ENCODE measurements at places on chromosomes 7 and 10.

GRCh38 chr10:36280890-36281499 lies 638.9 kb upstream of the FZD8 start:
- no peak for DNase-seq

DNA sequence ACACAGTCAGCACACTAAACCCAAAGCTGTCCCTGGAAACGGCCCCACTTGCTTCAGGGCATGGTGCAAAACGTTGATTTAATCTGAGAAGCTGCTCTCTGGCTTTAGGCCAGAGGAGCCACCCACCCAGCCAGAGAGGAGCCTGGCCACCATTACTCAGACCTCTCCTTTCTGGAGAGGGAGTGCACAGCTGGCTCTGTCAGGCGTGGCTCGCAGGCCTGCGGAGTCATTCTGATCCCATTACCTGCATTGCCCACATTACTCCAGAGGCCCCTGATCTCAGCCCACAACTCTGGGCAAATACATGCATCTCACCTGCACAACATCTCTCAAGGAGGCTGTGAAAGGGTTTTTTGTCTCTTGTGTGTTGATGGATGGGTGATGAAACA lies 370.0 kb upstream of the IGFBP3 start:
- no peak for DNase-seq

DNA sequence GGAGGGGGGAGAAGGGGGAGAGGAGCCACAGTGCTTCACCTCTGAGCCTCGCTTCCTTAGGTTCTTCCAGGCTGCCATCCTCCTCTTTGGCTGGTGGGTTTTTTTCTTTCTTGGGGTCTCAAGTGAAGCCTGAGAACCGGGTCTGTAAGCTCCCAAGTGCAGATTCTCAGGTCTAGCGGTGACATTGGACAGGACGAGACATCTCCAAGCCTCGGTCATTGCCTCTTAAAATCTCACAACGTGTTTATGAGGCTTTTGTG lies 817 bp upstream of the IL15RA start:
- no peak for DNase-seq

GRCh38 chr10:10320956-10321355 lies 696.7 kb upstream of the CELF2 start:
- no peak for DNase-seq

- no peak for DNase-seq
Measured at GRCh38 chr10:67853512-67853911, 15.5 kb upstream of the DNAJC12 start.

GRCh38 chr10:72255977-72256729 lies 17.6 kb upstream of the DDIT4 start:
- no peak for DNase-seq

- DNase-seq = no peak
Measured at GRCh38 chr10:43393606-43394360, 15.2 kb downstream of the HNRNPF start.

GRCh38 chr7:30390736-30391636 lies 87.6 kb downstream of the NOD1 start:
- DNase-seq = no peak

GRCh38 chr7:122768827-122769226 lies 66.1 kb upstream of the RNF148 start:
- DNase-seq = no peak

DNA sequence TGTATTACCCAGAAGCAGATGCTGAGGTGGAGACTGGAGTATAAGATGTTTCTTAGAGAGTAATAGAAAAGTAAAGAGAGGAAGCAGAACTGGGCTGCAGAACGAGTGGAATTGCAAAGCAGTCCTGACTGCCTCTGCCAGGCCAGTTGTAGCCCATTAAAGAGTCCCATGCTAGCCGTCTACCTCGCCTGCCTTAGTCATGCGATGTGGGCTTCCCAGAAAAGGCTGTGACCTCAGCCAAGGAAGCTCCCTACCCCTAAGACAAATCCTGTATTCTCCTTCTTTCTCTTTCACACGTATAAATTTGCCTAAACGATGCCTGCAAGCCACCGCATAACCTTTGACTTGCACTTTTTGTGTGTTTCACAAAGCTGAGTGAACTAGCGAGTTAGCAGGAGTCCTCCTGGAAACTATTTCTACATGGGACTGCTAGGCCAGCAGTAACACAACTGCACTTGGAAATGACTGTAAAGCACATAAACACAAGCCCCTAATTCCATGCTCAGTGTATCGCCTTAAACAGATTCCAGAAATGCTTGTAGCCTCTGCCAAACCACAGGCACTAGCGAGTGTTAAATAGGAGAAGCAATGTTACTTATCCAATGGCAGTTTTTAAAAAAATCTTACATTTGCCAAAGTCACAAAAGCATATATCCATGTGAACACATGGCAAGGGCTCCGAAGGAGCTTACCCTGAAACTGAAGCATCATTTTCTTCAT lies 47.4 kb upstream of the GNAI1 start:
- no peak for DNase-seq

DNA sequence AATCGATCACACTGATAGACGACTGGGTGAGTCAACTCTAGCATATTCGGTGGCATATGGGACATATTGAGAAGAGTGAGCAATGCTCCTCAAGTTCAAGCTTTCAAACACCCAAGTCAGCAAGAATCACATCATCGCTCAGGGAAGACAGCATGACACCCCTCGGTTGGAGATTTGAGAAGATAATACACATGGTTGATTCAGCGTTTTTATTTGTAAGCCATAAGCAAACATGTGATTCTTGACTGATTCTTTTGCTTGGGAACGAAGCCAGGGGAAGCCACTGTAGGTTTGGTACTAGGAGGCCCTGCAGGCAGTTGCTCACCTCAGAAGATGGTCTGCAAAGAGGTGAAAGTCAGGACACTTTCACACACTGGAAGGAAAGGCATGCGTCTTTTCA lies 12.6 kb downstream of the UCMA start:
- DNase-seq = no peak

- DNase-seq = no peak
Measured at GRCh38 chr7:1005303-1005702, 22.3 kb downstream of the CYP2W1 start.

GRCh38 chr7:43137811-43138210 lies 25.4 kb downstream of the HECW1 start:
- no peak for DNase-seq

GRCh38 chr10:28798964-28799363 lies 121.6 kb downstream of the BAMBI start:
- DNase-seq = no peak

- DNase-seq = no peak
Measured at GRCh38 chr10:53135213-53135896, 362.8 kb upstream of the MBL2 start.

DNA sequence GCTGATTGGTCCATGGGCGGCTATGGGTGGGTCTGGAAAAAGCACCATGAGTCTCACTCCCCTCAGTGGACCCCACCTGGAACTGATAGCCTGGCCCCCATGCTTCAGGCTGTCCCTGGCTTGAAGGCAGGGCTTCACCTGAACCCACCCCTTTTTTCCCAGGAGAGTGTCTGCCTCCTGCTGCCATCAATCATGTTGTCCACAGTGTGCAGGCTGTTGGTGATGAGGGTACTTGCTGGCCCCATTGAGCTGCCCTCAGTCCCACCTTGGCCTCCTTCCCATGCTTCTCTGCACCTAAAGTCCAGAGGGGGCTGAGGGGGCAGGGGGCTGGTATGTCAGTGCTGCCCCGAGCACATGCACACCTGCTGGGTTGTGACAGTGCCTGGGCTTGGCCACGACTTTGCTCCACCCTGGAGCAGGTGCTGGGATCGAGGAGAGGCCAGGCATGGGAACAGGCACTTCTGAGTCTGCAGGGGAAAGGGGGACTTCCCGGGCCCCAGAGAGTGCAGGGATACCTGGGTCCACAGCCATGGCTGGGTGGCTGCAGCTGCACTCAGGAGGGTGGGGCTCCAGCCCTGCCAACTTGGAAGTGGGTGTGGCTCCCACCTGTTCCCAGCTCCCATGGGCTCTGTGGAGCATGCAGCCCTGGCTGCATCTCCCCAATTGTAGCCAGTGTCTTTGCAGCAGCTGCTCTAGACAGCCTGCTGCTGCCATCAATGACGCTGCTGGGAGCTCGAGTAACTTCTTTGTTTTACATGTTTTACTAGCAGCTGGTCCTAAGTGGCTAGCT lies 56.9 kb downstream of the ADK start:
- DNase-seq = peak; percentile 49

DNA sequence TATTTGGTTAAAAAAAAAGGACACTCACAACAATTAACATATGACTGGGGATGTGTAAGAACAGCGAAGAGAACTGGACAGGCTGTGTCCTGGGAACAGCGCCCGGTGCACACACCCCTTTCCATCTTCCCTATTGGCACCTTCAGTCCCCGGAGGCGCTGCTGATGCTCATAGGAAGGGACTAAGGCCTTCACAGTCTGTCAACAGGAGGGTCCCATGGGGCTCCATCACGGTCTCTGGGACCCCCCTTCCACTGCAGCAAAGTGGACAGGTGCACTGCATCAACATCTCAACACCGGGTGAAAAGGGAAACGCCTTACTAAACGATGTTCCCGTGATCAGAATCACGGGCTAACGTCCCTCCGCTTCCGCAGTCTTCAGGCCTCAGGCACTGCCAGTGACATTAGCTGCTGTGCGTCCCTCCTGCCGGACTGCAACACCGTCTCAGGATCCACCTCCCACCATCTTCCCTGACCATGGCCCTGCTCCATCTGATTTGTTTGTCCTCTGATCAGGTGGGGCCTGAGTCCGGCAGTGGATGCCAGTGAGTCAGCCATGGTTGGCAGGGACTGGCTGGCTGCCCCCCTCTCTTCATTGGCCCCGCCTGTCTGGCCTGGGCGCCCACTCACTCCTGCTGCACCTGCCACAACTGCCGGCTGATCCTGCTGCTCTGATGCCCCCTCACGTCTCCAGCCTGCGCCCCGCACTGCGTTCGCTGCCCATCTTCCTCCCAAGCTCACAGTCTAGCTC lies 614.7 kb downstream of the DNAJB6 start:
- no peak for DNase-seq

- DNase-seq = no peak
Measured at GRCh38 chr7:99143521-99143852, 421 bp downstream of the SMURF1 start.

GRCh38 chr10:26491276-26491675 lies 53.1 kb downstream of the APBB1IP start:
- DNase-seq = no peak

GRCh38 chr10:11113156-11113555 lies 95.5 kb downstream of the CELF2 start:
- no peak for DNase-seq

- no peak for DNase-seq
Measured at GRCh38 chr7:37908221-37908788, 8.3 kb downstream of the SFRP4 start.

DNA sequence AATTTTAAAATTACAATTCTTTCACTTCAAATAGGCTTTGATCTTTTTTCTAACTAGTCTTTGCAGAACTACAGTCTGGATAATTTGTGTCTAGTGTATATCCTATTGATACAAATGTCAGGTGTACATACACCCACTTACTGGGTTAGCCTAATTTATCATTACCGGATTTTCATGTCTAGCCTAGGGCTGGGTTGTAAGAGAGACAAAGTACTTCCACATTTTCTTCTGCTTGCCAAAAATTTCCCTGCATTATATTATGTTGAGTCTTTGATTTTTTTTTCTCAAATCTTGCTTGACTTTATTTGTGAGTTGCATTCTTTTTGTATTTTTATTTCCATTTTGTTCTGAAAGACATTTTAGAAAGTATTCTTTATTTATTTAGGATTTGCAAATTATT lies 284.8 kb upstream of the FZD8 start:
- no peak for DNase-seq

DNA sequence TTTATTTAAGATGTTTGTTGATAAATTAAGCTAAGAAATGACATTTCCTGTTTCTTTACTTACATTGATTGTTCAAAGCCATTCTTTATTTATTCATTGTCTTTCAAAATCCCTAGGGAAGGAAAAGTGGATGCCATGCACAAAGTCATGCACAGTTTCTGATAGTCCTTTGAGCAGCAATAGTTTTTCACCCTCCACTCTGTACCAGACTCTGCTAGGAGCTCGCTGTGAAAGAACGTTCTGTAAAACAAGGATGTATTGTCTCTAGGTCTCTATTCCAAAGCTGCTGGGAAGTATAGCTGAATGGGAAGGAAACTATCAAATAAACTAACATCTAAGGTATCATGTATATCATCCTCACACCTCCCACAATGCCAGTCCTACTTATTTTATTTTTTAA lies 7.8 kb upstream of the NOC3L start:
- DNase-seq = no peak

DNA sequence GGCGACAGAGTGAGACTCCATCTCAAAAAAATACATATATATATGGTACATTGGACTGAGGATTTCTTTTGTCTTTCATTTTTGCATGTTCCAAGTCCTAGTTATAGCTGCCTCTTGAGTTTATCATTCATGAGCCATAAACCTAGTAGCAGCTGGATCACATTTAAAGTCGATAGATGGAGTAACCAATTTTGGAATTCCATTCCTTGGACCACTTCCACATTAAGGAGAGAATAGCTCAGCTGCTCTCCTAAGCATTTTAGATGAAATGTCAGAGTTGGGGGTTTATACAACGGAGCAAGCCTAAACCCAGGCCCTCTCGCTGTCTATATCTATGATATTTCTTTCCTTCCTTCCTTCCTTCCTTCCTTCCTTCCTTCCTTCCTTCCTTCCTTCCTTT lies 141.2 kb downstream of the LYZL1 start:
- DNase-seq = no peak

GRCh38 chr10:44908066-44908749 lies 2.9 kb upstream of the TMEM72 start:
- DNase-seq = peak; percentile 38

- no peak for DNase-seq
Measured at GRCh38 chr10:23368816-23369640, 24.4 kb upstream of the C10orf67 start.

DNA sequence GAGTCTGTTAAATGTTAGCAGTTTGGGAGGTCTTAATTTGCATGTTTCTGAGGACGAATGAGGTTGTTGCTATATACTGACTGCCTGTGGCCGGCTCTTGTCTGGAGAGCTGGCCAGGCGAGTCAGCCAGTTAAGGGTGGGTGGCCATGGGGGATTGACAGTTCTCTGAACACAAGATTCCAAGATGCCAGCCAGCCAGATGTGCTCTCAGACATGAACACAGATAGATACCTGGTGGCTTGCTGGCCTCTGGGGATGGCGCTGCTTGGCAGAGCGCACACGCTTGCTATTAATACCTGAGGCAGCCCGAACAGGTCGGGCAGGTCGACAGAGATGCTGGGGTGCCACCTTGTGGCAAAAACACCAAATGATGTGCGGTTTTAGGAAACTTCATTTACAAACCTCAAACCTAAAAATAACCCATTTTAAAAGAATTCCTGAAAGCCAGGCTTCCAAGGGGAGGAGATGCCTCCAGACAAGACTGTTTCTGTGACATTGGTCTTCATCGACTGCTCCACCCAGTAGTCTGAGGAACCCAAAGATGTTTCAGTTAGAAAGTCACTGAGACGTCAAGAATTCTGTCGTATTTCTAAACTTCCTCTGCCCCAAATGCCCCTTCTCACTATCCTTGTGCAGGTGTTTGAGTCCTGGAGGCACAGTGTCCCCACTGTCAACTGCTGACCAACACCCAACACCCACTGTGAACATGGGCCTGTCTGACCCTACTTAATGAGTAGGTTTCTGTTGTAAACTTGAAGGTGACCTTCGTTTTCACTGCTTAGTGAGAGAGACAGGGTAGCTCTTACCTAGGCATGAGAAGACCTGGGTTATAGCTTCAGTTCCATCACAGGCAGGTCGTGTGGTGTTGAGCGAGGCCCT lies 123.4 kb downstream of the NT5C2 start:
- DNase-seq = no peak
